T47D (cell line): ENCODE measurements at places on chromosomes 1 and 21.

- peak; percentile 24 for DNase-seq
These were observed 22.7 kb downstream of the NCF2 start for GRCh38 chr1:183567584-183567983.

GRCh38 chr1:88029142-88029541 is 654.9 kb upstream of the PKN2 start:
- DNase-seq, result no peak

DNA sequence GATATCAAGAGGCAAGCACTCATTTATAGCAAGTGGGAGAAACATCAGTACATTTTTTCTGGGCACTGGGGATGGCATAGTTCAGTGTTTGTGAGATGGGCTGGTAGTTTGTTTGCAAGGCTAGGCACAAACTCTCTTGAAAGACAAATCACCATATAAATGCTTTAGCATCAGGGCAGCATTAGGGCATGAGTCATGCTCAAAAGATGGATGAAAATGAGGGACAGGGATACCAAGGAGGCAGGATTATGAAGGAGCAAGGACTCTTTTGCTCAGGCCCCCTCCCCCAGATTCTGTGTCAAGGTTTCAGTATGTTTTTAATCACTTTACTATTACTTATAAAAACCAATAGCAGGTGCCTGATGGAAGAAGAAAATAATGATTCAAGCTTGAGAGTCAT is 43.9 kb upstream of the CAMK1G start:
- DNase-seq, result no peak

DNA sequence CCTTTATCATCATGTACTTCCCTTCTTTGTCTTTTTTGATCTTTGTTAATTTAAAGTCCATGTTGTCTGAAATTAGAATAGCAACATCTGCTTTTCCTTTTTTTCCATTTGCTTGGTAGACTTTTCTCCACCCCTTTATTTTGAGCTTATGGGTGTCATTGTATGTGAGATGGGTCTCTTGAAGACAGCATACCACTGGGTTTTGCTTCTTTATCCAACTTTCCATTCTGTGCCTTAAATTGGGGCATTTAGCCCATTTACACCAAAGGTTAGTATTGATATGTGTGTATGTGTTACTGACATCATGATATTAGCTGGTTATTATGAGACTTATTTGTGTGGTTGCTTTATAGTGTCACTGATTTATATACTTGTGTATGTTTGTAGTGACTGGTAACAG is 50.2 kb downstream of the IFI44 start:
- no peak for DNase-seq

DNA sequence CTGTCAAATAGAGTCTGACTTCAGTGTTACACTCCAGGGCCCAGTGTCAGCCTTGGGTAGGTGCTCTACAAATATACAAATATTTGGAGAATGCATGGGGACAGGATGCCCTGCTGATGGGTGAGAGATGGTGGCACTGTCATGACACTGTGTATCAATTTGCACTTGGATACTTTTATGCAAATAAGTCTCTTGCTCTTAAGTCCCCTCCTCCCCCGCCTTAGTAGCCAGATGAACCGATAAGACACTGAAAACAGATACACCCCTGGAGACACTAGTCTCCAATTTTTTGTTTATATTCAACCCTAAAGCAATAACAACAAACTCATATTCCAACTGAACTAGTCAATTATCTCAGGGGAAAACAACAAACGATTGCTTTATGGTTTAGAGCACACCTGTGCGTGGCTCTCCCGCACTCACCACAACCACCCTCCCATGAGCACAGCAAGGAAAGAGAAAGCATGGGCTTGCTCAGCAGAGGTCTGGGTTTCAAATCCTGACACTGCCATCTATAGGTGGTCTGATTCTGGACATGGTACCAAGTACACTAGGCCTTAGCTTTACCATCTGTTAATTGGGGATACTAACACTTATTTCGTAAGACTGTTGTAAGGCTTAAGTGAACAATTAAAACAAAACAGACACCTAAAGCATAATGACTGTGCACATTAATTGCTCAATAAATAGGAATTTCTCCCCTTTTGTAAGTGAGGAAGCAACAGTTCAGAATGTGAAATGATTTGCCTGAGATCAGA is 50.3 kb downstream of the HIVEP3 start:
- DNase-seq, result no peak

GRCh38 chr1:229223498-229223897 is 47.4 kb upstream of the RAB4A start:
- DNase-seq, result no peak

DNA sequence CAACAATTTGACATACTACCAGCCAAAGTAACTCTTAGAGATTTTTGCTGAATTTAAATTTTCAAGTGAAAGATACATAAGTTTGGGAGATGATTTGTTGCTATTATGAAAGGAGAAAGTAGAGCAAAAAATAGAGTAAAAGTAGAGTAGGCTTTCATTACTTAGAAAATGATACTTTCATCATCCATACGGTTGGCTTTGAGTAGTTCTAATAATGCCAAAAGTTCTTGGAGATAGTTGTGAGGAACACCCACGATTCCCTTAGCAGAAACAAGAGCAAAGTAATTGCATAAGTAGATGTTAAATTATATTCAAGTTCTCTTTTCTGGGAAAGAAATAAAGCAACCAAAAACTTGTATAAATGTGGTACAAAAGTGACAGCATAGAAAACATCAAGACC is 95.0 kb upstream of the VAV3 start:
- DNase-seq, result no peak

- DNase-seq, result no peak
These were observed 31.8 kb downstream of the ADGRL2 start for GRCh38 chr1:81832573-81832972.

GRCh38 chr1:60170709-60171108 is 97.1 kb upstream of the C1orf87 start:
- no peak for DNase-seq

- DNase-seq, result no peak
These were observed 7.8 kb upstream of the MUTYH start for GRCh38 chr1:45348020-45348419.

- DNase-seq, result no peak
These were observed 213.3 kb upstream of the ZRANB2 start for GRCh38 chr1:71294178-71294577.

- no peak for DNase-seq
These were observed 607.3 kb downstream of the NCAM2 start for GRCh38 chr21:21605521-21605920.

DNA sequence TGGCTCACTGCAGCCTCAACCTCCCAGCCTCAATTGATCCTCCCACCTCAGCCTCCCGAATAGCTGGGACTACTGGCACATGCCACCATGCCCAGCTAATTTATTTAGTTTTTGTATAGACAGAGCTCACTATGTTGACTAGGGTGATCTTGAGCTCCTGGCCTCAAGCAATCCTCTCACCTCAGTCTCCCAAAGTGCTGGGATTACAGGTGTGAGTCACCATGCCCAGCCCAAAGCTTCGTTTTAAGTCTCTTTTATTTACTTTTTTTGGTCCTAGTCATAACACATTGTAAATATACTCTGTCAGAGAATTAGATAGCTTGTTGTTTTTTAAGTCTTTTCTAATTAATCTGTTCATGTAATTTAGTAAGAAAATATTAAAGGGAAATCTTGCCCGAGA is 42.8 kb downstream of the KCNK1 start:
- no peak for DNase-seq

DNA sequence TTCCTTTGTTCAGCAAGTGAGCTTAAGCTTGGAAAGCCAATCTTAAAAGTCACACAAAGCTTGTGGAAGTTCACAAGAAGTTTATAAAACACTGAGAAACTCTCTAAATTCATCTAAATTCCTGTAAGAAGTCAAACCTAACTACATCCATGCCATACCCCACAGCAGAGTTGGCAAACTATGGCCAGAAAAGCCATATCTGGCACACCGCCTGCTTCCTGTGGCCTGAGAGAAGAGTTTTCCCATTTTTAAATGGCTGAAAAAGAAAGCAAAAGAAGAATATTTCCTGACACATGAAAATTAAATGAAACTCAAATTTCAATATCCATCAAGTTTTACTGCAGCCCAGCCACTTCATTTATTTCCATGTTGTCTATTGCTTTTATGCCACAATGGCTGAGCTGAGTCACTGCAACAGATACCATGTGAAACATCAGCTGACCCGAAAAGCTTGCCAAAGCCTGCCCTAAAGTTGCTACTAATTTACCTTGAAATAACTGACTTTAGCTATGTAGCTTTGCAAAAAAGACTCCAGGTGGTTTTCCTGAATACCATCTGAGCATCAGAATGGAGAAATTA is 237.1 kb downstream of the SLC45A1 start:
- no peak for DNase-seq

GRCh38 chr1:117013309-117013858 is 11.8 kb downstream of the CD101 start:
- DNase-seq, result peak; percentile 92

GRCh38 chr1:145962157-145963102 is 1.9 kb downstream of the ANKRD34A start:
- DNase-seq, result peak; percentile 62

DNA sequence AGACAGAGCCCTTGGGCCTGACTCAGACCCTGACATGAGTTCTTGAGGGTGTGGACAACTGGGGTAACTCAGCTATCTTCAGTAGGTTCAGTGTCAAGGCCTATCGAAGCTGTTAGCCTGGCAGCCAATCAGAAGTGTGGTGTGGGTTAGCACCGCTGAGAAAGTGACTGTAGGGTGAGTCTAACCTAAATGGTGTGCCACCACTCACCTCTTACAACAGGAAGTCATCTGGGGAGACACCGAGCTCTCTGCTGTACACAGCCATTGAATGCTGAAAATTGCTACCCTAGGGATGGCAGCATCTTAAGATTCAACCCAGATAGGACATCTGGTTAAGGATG is 44.6 kb downstream of the RASSF5 start:
- no peak for DNase-seq

DNA sequence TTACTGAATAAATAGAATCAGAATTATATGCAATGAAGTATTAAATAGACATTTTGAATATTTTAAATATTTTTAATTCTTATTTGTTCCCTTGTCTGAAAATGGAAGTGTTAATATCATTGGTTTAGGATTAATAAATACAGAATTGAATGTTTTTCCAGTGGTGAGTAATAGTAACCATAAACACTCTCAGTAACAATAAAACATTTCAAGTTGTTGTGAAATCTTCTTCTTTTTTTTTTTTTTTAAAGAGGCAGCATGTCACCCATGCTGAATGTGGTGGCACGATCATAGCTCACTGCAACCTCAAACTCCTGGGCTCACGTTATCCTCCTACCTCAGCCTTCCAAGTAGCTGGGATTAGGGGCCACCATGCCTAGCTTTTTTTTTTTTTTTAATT is 86.2 kb upstream of the ZBTB18 start:
- no peak for DNase-seq

DNA sequence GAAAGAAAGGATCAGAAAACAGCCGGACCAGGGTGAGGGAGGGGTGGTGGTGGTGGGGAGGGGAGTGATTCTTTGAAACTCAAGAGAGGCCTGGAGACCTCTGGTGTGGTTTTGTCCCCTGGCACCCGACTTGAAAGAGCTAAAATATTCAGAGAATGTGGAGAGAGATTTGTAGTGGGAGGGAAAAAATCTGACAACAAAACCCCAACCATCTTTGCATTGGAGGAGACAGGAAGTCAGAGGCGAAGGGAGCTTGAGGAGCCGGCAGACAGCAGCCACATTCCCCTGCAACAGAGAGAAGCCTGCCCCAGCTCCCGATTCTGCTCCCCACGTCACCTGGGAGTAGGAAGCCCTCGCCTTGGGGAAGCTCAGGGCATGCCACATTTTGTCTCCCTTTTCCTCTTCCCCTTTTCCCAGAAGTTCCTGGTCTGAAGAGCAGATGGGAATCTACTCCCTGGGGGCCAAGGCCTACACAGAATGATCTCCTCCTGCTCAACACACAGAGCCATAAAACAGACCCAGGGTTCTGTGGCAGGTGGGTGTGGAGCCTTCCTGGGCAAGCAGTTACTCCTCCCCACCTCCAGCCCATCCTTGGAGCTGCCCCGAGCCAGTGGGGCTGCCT is 84.9 kb downstream of the ITPKB start:
- DNase-seq, result no peak

DNA sequence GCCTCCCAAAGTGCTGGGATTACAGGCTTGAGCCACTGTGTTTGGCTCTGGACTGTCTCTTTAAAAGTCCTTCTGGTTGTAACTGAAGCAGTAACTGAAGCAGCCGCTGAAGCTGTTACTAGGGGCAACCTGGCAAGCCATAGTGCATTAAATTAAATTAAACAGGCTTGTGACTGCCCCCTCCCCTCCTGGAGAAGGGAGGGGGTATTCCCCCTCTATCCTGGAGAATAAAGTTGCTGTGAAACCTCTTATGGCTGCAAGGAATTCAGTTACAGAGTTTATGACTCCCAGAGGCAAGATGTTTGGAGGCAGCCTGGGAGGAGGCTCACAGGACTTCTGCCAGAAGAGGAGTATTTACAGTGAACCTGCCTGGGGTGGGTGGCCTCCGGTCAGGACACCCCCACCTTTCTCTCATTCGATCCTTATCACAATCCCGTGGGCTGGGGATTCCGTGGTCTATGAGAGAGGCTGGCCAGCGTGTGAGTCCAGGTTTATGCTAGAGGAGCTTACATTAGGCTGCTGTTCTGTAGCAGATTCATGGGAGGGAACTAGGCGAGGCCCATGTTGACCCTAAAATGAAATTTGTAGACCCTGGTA is 8.3 kb downstream of the TTC22 start:
- no peak for DNase-seq

DNA sequence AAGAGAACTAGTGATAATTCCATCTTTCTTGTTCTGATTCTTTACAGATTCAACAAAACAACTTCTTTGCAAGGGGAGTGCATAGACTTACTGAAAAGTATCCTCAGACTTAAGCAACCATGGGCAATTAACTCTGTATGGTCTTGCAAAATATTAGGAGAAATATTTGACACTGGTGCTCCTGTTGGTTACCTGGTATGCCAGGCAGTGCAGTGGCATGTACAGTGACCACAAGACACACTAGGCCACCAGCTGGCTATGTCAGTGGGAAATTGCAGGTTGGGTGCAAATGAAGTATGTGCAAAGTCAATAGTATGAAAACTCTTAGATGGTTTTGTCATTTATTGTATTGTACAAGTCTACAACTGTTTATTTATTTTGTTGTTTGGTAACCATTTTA is 34.5 kb downstream of the EPS15 start:
- DNase-seq, result no peak

DNA sequence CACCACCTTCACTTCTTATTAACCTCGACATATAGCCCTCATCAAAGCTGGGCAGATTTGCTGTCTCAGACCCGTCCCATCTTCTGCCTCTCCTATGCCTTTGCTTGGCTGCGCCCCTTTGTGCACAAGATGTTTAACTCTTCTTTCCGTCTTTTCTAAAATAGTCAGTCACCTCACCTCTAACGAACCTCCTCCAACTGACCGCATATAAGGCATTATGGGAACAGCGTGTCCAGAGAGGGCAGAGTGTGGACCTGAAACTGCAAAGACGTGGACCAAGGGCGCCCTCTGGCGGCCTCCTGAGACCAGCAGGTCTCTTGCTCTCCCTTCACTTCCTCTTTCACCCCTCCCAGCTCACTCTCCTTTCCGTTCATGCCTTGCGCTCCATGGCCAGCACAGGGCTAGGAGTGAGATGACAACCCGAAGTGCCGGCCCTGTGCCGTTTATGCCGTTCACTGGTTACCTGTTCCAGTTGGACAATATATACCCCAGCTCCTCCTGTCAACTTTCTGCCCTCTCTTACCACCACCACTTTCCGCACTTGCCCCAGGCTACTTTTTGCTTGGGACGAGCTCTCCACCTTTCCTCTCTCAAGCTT is 2.5 kb upstream of the METTL25B start:
- DNase-seq, result peak; percentile 80

- no peak for DNase-seq
These were observed 3.0 kb downstream of the PEAR1 start for GRCh38 chr1:156896490-156897033.

- DNase-seq, result no peak
These were observed at the start of gene IL19 for GRCh38 chr1:206770531-206771337. TSS of gene IL19 (plus strand) at chr1:206770773. CDS start at chr1:206836663, 65,890 bp downstream.

GRCh38 chr1:45035631-45036301 is 23.7 kb downstream of the UROD start:
- no peak for DNase-seq
